ENCODE measurements at places on chromosomes 7 and 10.

GRCh38 chr7:148754912-148755311, 56.2 kb downstream of the CUL1 start:
- no peak for DNase-seq

DNA sequence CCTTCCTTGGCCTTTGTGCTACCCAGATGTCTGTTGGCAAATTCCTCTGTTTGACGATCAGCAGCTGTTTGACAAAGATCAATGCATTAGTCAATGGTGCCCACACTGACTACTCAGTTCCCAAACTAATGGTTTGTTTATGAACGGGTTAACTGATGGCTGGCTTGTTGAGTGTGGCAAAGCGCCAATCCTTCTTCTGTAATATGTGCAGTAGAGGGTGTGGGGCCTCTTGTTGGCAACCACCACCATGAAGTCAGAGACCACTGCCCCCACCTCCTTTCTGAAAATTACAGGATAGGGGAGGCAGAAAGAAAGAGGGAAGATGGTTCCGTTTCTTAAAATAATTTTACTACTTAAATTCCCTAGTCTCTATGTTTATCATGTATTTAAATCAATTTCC, 2.6 kb upstream of the PLCE1 start:
- DNase-seq = no peak

DNA sequence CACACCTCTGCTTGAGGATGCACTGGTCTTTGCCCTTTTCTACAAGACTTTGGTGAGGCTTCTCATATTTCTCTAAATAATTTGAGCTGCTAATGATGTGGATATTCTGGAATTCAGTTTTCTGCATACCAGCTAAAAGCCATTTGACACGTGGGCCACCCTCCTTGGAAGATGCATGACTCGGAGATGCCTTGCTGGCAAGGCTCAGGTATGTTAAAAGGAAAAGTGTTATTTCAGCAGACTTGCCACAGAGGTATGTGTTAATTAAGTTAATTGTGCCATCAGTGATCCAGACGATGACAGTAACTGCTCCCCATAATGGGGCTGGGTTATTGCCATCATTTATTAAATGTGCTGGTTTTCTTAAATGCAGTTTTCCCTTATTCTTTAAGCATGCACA, 8.8 kb upstream of the GFRA1 start:
- no peak for DNase-seq

GRCh38 chr10:90062786-90063185, 361.4 kb downstream of the KIF20B start:
- DNase-seq = no peak

- no peak for DNase-seq
These were observed 38.0 kb upstream of the RTKN2 start for GRCh38 chr10:62306663-62307062.

GRCh38 chr7:151372612-151373265, 31.1 kb downstream of the NUB1 start:
- DNase-seq = peak; percentile 57

DNA sequence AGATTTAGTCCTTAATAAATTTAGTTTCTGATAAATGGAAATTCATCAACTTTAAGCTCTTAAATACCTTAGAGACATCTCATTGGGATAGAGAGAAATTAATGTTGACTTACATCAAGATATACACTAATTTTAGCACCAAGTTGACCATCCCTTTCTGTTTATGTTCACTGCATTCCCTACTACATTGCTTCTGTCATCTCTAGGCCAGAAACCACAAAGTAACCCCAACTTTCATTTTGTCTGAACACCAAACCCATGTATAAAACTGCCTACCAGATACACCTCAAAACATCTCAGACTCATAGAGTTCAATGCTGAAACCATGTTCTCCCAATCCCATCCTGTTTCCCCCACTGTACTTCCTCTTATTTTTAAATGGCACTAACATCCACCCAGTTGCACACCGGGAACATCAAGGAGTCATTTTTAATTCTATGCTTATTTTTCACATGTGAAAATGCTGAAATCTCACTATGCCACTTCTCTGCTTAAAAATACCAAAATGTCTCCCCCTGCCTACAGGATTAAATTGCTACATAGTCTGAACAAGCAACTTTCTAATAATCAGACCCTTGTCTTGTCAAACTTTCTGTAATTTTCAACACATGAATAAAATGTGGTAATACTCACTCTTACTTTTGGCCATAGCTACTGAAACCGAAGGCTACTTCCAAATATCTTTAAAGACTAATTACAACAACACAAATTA, 201.6 kb downstream of the SEMA3D start:
- no peak for DNase-seq

DNA sequence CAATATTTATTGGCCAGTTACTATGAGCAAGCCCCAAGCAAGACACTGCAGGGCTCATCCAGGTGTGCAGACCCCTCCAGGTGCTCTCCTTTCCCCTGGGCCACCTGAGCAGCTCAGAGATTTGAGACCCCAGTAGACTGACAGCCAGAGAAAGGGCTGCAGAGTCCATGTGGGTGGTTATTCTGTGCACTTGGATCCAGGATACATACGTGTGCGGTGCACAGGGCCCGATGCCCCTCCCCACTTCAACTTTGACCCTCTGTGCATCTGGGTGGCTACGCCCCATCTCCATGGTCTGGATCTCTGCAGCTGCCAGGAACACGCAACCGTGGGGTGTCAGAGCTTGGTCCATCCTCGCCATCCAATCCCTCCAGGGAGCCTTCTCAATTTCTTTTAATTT, 72.9 kb downstream of the MKI67 start:
- no peak for DNase-seq

GRCh38 chr10:125843603-125844329, 20.4 kb downstream of the BCCIP start:
- no peak for DNase-seq

- DNase-seq = no peak
These were observed 208.3 kb downstream of the STK31 start for GRCh38 chr7:23918286-23918685.

DNA sequence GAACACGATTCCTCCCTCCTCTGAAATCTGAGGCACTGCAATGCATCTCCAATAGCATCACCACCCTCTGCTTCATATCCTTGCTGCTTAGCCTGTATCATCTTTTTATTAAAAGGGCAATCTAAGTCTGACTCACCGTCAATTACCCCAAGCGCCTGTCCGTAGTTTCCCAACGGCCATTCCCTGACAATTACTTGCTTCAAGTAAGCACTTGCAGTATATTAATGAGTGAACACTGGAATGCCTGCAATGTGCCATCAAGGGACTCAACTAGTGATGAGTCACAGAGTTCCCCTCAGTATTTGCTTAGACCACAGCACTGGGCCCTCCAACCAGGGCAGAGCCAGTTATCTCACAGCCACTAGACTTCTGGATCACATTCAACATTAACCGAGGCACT, 19.5 kb upstream of the PPP1R3C start:
- no peak for DNase-seq

DNA sequence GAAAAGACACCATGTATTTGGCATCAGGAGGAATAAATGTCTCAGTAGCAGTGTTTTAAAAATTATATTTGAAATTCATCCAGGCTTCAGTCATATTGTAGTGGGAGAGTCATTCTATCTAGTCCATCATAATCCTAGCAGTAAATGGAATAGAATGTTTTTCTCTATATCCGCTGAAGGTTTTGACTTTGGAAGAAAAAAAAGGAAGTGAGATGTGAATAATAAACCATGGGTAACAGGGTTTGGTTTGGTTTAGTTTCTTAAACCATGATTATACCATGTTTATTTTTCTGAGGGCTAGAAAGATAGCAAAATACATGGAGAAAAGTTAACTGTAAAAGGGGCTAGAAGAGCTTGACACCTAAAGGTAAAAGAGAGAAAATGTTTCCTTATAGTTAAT, 16.4 kb upstream of the BPGM start:
- DNase-seq = no peak

All from ascending aorta (tissue), 2 donors.